Left renal cortex interstitium (tissue), 4 donors: ENCODE measurements at places on chromosomes 4 and X.
A peak's percentile ranks its signal among the peaks of the same experiment; 100 is the strongest.

GRCh38 chr4:155703486-155704247 is 37.0 kb downstream of the GUCY1A1 start:
- no peak for DNase-seq

GRCh38 chr4:24413311-24413784 is 171.0 kb downstream of the DHX15 start:
- no peak for DNase-seq

GRCh38 chrX:18861511-18861910 is 122.4 kb downstream of the PHKA2 start:
- peak; percentile 39 for DNase-seq

DNA sequence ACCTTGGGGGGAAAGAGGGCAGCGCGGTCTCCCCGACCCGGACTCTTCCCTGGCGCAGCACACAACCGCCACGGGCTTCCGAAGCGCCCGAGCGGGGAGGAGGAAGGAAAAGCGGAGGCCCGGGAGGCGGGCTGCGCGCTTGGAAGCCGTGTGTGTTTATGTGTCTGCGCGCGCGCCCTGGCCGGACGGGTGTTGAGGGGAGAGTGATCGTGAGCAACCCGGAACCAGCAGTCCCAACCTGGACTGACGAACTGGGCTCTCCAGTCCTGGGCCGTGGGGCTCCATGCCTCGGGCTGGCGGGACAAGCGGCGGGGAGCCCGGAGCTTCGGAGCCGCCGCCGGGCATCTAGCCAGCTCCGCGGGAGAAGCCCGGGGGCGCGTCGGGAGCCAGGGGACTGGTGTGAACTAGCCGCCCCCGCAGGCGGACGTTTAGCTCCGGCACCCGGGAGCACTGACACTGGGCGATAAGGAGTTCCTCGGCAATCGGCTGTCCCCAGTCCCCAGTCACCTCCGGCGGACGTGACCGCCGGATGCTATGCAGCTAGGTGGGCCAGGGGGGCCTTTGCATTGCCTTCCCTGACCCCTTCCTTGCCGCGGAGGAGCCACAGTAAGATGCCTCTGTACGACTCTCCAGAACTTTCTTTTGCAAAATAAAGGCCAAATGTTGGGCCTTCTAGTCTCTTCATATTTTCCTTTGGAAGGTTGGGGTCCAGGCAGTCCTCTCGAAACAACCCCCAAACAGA is 74.8 kb upstream of the BCOR start:
- no peak for DNase-seq

- no peak for DNase-seq
These were observed 3.9 kb upstream of the PRSS12 start for GRCh38 chr4:118356731-118357130.

DNA sequence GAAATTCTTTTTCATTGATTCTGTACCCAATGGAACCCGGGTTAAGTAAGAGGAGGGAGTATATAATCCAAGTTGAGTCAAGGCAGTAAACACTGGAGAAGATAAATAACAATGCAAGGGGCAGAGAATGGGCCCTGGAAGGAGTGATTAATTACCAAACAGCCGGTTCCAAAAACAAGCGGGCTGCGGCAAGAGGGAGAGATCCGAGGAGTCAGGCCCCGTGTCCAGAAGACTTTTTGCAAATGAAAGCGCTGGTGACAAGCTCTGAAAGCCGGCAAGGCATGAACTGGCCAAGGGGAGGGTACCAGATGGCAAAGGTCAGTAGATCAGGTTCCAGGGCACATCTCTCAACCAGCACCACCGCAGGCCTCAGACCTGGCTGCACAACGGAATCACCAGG is 294.9 kb downstream of the BCOR start:
- no peak for DNase-seq

GRCh38 chrX:39477762-39478120 is 620.0 kb downstream of the BCOR start:
- DNase-seq = peak; percentile 48

DNA sequence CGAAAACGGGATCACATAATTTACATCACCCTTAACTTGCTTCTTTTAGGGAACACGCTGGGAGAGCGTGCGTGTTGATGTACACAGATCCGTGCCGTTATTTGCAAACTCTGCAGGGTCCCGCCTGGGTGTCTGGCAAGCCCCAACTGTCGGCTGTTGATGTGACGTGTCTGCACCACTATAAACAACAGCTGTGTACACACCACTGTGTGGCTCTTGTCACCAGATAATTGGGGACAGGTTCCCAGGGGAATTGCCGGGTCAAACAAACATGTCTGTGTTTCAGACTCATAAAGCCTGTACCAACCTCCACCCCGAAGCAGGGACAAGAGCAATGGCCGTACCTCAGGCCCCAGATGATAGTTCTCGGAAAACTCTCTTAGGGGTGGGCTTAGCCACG is 105.0 kb upstream of the AFAP1 start:
- DNase-seq = no peak

DNA sequence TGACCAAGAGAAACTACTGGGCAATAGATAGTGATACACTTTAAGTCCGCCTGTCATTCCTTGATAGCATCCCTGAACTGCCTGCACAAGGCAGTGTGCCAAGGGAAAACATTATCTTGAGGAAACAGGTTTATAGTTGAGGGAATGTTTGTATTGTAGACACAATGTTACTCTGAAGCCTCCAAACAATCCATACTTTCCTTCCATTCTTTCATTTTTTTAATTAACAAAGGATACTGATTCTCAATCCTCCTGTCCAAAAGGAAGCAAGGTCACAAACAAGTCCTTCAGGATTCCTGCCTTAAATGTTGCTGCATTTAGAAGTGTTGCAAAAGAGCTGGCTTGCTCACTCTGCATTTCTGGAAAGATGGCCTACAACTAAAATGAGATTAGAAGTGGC is 61.7 kb upstream of the PRSS48 start:
- no peak for DNase-seq

DNA sequence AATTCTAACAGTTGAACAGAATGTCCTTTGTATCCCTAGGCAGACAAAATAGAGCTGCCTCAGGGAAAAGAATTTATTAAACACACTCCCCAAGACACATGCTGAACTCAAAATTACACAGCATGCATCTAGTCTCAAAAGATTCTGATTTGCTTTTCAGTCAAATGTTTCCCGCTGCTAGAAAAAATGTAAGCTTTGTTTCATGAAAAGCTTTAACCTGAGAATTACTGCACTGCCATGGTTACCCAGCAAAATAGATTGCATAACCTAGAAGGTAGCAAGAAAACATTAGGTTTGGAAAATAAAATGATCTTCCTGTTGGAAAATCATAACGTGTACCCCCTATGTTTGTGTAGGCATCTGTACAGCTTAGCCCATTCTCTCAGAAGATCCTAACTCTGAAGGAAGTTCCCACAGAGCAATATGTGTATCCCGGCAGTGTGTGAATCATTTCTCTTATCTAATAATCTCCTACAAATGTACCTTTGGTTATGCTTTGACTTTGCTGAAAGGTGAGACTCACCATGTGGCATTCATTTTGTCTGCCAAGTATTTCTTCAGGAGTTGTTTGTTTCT is 646.9 kb downstream of the STPG2 start:
- no peak for DNase-seq

GRCh38 chr4:151439320-151439719 is 30.3 kb downstream of the FHIP1A start:
- no peak for DNase-seq

GRCh38 chr4:139728840-139729239 is 63.2 kb downstream of the MGST2 start:
- no peak for DNase-seq

- DNase-seq = no peak
These were observed 1.1 kb upstream of the HPSE start for GRCh38 chr4:83335701-83336100.

DNA sequence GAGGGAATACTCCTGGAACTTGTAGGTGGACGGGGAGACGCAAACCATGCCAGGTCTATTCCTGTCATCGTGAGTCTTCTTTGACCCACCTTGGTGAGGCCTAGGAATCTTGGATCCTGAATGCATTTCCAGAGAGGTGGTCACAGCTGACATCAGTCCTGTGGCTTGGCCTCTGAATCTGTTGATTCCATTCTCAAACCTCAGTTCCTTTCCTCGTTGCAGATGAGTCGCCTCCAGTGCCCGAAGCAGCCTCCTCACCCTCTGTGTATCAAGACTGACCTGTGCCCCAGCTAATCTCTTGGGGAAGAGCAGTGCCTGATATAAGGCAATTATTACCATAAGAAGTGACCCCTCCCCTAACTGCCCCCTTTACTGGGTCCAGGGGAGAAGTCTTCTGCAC is 118.1 kb downstream of the SMIM20 start:
- no peak for DNase-seq

GRCh38 chr4:80912350-80912749 is 118.2 kb upstream of the BMP3 start:
- DNase-seq = no peak

DNA sequence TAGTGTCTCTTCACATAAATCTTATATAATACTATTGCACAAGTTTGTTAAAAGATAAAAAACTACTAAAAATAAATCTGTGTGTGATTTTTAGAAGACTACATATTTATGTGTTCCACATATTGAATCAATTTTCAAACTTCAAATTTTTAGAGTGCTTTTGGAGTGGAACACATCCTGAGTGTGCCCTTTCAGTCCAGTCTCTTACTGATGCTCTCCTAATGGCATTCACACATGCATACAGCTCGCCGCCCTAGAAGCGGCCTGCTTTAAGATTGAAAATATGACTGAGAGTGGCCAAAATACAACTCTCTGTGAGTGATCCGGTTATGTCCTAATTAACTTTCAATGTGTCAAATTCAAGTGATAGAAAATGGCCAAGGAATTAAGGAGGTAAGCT is 628.8 kb downstream of the ANKRD50 start:
- DNase-seq = no peak

GRCh38 chr4:82851885-82852750 is 38.8 kb downstream of the SEC31A start:
- DNase-seq = no peak

- DNase-seq = no peak
These were observed 127.8 kb downstream of the UBE2K start for GRCh38 chr4:39825741-39826231.

DNA sequence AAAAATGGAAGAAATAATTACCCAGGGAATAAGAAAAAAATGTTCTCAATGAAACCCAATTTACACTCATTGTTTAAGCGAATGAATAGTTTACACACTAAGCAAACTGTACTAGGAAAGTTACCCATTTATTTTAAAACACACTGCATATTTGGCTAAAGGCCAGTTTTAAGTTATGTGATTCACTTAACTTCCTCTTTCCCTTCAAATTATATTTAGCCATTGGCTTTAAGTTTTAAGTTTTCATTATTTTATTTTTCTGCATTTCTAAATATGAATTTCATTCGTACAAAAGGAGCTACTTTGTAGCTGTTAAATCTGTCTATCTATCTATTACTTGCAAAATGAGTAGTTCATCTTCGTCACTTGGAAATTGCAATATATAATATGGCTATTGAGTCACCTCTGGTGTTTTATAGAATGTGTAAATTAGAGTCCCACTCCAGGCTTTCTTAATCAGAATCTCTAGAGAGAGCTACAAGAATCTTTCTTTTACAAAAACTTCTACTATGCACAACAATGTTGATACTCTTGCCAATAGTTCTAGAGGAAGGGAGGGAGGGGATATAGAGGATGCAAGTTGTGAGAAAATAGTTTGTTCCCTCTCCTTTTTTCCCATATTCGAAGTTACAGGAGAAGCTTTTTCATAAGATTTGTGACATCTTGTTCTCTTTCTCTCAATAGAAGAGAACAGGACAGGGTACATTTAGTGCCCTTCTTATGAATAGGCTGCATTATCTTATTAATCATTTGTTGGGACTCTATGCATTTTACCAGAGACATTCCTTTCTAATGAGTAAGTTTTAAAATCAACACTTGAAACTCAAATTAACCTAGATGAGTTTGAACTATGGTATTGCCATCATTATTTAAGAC is 41.8 kb downstream of the SULT1B1 start:
- no peak for DNase-seq

DNA sequence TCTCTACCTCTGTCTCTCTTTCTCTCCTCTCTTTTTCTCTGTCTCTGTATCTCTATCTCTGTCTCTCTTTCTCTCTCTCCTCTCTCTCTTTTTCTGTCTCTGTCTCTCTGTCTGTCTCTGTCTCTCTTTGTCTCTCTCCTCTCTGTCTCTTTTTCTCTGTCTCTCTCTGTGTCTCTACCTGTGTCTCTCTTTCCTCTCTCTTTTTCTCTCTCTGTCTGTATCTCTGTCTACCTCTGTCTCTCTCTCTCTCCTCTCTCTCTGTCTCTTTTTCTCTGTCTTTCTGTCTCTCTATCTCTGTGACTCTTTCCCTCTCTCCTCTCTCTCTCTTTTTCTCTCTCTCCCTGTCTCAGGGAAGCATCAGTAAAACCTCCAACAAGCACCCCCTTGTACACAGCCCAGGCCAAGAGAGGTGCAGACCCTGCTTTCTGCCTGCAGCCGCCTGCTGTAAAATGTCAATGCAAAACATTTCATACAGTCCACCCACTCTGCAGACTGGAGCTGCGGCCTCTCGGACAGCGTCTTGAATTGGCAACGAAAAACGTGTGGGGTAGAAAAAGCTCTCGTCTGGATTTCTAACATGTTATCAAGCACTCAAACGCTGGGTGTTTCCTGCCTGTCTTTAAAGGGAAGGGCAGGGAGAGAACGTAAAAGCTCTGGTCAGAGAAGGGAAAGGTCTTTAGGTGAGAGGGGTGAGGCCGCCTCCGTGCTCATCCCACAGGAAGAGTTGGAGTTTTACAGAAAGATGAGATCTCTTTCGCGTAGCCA is 3.7 kb upstream of the SHOX start:
- no peak for DNase-seq

- no peak for DNase-seq
These were observed 19.7 kb upstream of the GRPR start for GRCh38 chrX:16103625-16104024.

GRCh38 chrX:154727871-154728270 is 23.0 kb downstream of the GAB3 start:
- no peak for DNase-seq

DNA sequence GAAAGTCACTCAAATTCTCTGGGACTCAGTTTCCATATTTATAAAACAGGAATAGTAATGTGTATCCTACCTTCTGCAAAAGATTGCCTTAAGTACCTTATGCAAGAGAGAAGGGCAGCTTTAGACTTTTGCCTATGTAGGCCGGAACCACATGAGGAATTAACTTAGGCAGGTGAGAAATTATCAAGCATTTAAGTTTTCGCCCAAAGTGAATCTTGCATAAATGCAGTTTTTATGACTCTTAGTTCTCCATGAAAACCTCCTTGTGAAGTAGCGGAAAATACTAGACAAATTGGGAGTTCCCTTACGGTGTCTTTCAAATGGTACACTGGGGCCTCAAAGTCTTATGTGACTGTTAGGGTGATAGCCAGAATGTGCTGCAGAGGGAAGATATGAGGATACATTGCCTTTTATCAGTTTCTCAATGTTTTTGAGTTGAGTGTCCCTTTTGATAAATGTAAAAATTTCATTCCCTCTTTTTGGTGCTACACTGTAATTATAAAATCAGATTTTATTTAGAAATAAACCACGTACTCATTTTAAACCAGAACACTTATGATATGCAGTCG is 2.6 kb downstream of the SH2D1A start:
- DNase-seq = no peak

GRCh38 chr4:80382090-80382832 is 46.7 kb downstream of the CFAP299 start:
- no peak for DNase-seq

- DNase-seq = no peak
These were observed 8.1 kb upstream of the LINC00632 start for GRCh38 chrX:140701480-140701879.

GRCh38 chr4:169220854-169221411 is 49.8 kb downstream of the SH3RF1 start:
- DNase-seq = no peak

- no peak for DNase-seq
These were observed 5.6 kb downstream of the FLNA start for GRCh38 chrX:154368630-154369448.

- no peak for DNase-seq
These were observed 951.2 kb downstream of the TECRL start for GRCh38 chr4:63458010-63458409.
